ENCODE measurements at places on chromosomes 4 and X.

GRCh38 chr4:150771382-150771781 is 189.4 kb downstream of the MAB21L2 start:
- DNase-seq, result no peak

GRCh38 chr4:25161593-25161950 is 1.3 kb upstream of the SEPSECS start:
- DNase-seq, result no peak

GRCh38 chrX:30576881-30577280 is 685 bp downstream of the TASL start:
- DNase-seq, result no peak

- DNase-seq, result no peak
Measured at GRCh38 chrX:69630147-69630546, 14.2 kb downstream of the EDA start.

DNA sequence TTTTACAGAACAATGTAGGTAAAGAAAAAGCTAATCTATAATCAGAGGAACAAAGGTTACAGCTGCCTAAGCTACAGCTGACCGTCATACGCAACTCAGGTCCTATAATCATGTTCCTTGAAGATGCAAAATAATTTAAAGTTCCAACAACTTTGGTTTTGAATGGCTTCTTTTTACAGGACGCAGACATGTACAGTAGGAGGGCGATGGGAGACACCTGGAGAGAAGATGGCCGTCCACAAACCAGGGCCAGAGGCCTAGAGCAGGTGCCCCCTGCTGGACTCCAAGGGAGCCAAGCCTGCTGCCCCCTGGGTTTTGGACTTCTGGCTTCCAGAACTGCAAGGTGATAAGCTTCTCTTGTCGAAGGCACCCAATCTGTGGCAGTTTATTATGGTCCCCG is 10.6 kb downstream of the HGFAC start:
- no peak for DNase-seq

DNA sequence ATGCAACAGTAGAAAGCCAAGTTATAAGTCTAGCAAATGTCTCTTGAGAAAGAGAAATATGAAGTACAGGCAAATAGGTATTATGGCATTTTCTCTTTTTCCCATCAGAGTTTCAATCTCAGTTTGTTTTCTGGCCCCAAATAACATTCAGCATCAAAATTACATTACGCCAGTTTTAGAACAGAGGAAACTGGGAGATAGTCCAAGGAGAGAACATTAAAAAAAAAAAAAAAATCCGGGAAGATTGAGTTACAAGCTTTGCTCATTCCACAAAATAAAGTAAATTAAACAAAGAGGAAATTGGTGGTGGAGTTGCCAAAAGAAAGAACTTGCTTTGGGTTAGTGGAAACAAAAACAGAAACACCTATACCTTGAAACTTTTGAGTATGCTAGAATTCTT is 50.4 kb upstream of the IL13RA2 start:
- DNase-seq, result no peak

DNA sequence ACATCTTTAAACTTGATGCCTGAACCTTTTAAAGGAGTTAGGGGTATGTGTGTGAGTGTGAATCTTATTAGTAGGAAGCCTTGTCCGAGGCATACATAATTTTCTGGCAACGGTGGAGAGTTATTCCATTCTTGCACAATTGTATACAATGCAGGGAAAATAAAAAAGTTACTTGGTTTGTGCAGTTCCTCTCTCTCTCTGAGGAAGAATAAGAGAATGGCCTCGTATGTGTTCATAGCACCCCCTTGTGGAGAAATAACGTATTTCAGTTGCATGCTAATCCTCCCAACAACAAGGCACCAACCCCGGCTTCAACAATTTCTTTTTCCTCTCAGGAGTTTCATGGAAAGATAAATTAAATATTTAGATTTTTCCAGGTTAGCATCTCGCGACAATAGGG is 33.7 kb upstream of the FGF13 start:
- DNase-seq, result no peak

GRCh38 chr4:117134386-117134785 is 49.0 kb upstream of the TRAM1L1 start:
- DNase-seq, result no peak

- no peak for DNase-seq
Measured at GRCh38 chr4:28792917-28793597, 1927.1 kb upstream of the PCDH7 start.

- DNase-seq, result no peak
Measured at GRCh38 chr4:30768277-30768676, 48.1 kb downstream of the PCDH7 start.

DNA sequence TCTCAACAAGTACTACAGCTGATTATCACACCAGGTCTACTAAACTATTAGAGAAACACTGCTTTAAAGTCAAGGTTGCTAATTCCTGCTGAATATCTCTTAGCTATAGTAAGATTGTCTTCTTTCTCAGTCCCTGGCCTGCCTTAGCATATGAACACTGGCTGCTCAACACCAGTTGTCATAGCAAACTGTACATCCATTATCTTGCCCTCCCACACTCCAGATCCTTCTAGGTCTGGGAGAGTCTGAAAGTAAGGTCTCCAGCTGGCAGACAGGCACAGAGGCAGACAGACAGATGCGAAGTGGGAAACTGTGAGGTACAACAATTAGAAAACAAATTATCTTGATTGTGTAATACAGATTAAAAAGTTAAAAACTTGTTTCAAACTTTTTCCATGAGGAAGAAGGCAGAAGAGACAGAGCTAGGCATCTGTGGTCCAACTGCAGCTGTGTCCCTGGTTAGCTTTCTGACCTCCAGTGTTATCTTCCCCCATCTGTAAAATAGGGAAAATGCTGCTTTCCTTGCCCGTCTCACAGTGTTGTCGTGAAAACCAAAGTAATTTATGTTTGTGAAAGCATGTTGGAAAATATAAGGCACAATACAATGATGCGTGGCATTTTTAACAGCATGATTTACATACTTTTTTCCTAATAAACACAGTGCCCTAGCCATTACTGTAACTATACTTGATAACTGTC is 133.8 kb downstream of the KLHL13 start:
- DNase-seq, result no peak

DNA sequence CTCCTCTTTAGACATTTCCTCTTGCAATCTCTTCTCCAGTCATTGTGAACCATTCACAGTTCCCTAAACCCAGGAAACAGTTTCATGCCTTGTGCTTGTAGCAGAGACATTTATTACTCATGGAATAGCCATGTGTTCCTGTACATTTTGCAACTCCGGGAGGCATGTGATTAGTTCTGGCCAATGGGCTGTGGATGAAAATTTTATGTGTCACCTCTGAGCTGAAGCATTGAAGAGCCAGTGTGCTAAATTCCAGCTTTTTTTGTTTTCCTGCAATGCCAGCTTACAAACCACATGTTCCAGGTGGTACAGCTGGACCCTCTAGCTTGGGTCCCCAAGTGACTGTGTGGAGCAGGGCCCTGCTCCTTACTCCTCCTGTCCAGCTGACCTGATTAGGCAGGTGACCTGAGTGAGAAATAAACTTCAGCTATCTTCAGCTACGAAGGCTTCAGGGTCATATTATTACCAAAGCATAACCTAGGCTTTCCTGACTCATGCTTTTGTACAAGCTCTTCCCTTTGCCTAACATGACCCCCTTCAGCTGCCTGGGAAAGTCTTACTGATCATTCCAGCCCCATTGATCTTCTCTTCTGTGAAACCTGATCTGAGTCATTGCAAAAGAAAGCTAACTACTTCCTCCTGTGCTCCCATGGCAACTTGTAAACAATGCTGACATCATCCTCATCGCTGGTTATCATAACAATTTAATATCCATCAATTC is 200.4 kb downstream of the PTTG2 start:
- no peak for DNase-seq

GRCh38 chr4:106629268-106629625 is 260.7 kb upstream of the GIMD1 start:
- DNase-seq, result no peak

DNA sequence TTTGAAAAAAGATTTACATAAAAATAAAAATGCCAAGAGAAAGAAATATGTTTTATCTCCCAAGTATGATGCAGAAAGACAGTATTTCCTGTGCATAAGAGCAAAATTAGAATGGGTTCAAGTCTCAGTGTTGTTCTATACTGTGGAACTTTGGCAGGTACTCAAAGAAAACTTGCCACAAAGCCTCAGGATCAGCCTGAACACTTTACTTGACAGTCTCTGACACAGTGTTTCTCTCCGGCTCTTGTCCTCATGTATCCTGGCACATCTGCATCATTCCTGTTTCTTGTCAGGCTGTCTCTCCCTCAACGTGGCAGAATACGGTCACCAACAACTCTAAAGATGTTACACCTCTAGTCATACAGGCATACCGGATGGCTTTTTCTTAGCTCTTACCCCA is 273.7 kb downstream of the ARHGAP24 start:
- no peak for DNase-seq

DNA sequence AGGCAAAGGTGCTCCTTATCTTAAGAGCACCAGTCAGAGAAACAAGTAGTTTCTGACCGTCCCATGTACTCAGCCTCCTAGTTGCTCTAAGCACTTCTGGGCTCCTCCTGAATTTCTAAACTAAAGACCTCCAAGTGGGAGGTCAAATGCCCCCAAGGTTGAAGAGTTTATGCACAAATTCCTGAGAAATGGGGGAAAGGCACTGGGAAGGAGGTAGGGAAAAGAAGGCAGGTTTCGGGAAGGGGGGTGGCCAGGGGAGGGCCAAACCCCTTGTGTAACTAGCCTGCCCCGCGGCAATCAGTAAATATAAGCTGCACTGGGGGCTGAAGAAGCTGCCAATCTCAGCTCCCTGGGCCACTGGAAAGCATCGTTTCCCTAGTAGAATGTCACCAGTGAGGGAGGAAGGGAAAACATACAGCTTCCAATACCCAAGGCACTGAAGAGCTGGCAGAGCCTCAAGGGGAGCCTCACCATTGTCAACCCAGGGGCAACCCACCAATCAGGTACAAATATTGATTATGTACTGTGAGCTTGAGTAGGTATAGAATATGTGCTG is 3.4 kb downstream of the FOXO4 start:
- no peak for DNase-seq

- no peak for DNase-seq
Measured at GRCh38 chrX:867502-867901, 236.9 kb downstream of the SHOX start.

DNA sequence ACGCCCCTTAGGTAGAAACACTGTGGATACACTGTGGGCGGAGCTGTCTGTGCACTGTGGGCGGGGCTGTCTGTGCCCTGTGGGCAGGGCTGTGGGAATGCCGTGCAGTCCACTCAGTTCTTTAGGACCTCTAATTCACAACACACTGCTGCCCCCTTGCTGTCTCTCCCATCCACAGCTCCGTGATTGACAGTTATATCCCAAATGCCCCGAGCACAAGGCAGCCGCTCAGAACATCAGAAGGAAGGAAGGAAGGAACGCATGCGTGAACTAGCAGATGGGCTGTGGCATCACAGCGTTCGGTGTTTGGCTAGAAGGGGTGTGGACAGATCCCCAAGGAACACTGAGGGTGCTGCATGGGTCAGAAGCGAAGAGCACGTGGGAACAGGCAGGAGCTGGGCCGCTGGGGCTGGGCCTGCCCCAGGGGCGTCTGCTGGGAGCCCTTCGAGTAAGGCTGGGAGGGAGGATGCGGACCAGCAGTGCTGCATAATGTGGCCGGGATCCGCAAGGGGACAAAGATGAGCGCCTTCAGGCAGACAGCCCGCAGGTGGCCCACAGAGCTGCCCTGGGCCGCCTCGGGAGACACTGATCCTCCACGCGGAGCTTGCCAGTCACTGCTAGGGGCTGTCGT is 29.8 kb downstream of the ACOX3 start:
- DNase-seq, result no peak

Measured in stimulated activated CD8-positive, alpha-beta memory T cell treated with anti-CD3 and anti-CD28 coated beads, Interleukin-4, amount 100 ng/mL, for 4 hours (primary cell).